ENCODE measurements at places on chromosomes 1 and 21. TPM values are rescaled to one million over a fixed set of nuclear protein-coding genes. Genes with fewer than 3 reads are reported as not detected.
A peak's percentile ranks its signal among the peaks of the same experiment; 100 is the strongest.

DNA sequence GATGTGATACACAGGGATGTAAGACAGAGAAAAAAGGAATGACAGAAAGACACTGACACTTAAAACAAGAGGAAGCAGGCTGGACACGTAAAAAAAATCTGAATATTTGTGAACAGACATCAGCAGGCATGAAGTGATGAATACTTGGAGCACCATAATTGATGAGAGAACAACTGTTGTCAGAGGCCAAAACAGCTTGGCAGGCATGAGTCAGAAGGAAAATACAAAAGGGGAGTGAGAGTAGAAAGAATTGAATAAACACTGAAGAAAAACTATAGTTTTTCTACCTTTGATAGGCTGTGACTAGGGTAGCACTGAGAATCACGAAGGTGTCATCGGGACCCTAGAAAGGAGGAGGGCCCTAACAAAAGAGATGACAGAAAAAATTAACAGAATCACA is 21.6 kb upstream of the GUCA2A start:
- no peak for DNase-seq

- no peak for DNase-seq
Measured at GRCh38 chr1:31038360-31038759, 27.2 kb downstream of the PUM1 start.

GRCh38 chr1:1683104-1683905 is 9.3 kb downstream of the SLC35E2B start:
- DNase-seq: no peak

DNA sequence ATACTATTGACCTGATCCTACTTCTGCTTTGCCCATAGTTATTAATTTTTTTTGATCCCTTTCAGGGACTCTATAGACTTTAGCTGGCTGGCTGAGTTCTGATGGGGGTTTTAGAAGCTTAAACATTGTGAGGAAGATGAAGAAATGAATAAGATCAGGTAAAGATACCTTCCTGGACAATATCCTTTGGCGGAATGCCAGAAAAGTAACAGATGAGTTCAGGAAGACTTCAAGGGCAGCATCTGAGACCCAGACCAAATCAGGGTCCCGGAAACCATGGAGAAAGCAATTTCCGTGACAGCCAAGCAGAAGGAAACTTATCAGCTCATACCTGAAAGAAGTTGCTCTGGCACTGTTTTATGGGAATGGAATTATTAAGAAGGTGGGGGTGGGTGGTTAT is 100.4 kb downstream of the XCL2 start:
- no peak for DNase-seq

DNA sequence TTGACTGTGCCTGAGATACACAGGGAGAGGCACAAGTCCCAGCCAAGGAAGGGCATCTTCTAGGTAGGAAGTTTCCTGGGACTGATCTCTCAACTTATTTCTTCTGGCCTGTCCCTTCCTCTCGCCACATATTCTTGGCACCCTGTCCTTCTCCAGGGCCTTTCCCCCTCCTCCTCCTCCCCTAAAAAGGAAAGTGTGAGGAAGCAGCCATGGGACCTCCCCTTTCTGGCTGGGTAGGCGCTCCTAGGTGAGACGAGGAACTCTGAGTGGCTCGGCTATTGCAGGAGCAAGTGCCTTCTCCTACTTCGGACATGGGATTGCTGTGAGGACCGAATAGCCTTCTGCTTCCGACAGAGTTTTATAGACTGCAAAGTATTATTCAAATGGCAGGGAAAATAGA is 15.5 kb upstream of the MTARC2 start:
- no peak for DNase-seq

GRCh38 chr1:209706622-209707021 is 2.0 kb downstream of the HSD11B1 start:
- DNase-seq: no peak

GRCh38 chr1:38721816-38722215 is 137.8 kb downstream of the RRAGC start:
- no peak for DNase-seq

DNA sequence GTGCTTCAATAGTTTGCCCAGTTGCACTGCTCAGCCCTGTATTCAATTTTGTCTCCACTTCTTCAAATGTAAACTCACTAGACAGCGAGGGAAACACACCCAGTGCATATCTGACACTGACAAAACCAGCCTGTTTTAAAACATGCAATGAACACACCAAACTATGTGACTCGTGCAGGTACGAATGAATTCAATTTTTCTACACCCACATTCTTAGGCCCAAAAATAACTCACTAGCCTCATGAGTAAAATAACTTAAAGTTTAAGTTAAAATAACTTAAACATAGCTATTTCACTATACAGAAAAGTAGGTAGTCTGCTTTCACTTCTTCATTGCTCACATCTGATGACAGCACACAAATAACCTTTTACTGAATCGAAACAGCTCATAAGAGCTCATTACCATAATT is 21.1 kb downstream of the TTC13 start:
- no peak for DNase-seq

DNA sequence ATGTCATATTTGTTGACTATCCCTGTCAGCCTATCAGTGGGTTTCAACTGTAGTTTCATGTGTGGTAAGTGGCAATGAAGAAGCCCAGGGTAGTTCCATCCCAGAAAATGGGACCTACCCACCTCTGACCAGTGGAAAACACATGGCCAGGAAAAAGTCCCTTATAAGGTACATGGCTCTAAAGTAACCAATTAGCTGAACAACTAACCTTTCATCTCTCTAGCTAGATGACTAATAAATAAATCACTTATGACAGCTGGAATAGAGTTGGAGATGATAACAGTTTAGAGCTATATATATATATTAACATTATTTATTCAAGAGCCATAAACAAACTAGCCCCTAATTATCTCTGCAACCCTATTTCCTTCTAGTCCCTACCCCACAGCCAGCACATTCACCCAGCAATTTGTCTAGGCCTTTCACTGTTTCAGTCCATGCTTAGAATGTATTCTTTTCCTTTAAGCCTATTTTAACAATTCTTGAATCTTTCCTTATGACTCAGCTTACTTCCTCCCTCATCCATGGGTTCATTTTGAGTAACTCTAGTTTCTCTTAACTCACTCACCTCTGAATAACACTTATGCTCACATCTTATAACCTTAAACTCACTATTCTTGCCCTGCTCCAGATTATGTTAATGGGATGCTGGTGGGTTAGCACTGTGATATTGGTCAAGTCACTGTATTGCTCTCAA is 83.7 kb downstream of the TNFSF18 start:
- DNase-seq: peak; percentile 80

DNA sequence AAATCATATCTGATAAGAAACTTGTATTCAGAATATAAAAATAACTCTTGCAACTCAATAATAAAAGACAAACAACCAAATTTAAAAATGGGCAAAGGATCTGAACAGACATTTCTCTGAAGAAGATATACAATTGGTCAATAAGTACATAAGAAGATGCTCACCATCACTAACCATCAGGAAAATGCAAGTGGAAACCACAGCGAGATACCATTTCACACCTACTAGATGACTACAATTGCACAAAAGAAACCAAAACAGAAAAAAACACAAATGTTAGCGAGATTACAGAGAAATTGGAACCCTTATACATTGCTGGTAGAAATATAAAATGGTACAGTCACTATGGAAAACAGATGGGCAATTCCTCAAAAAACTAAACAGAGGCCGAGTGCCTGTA is 11.5 kb upstream of the ZNF683 start:
- no peak for DNase-seq

- peak; percentile 76 for DNase-seq
Measured at GRCh38 chr1:70358921-70359564, 4.5 kb upstream of the ANKRD13C start.

- DNase-seq: no peak
Measured at GRCh38 chr1:65539266-65540131, 119.0 kb downstream of the LEPR start.

- DNase-seq: no peak
Measured at GRCh38 chr1:198287916-198288315, 131.1 kb downstream of the NEK7 start.

DNA sequence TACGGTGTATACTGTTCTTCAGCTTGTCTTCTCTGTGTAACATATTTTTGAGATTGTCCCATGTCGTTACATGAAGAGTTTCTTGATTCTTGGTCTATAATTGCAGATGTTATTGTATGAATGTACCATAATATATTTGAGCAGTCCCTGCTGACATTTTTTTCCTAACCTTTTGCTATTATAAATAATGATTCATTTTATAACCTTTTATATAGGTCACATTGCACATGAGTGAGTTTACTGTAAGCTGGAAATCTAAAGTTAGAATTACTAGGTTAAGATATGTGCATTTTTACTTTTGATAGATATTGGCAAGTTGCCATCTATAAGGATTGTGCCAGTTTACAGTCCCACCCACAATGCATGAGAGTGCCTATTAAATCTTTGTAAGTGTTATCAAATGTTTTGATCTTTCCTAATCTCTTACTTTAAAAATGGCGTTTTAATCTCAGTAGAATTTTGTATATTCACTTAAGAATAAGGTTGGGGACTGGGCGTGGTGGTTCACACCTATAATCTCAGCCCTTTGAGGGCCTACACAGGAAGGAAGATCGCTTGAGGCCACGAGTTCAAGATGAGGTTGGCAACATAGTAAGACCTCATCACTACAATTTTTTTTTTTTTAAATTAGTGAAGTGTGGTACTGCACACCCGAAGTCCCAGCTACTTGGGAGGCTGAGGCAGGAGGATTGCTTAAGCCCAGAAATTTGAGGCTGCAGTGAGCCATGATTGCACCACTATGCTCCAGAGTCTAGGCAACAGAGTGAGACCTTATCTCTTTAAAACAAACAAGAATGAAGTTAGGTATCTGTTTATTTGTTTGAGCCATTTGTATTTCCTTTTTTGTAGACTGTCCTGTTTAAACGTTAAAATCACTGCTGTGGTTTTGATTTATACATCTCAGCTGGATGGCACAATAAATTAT is 36.5 kb downstream of the ZMYM1 start:
- DNase-seq: no peak

- DNase-seq: peak; percentile 9
Measured at GRCh38 chr1:207789792-207790787, 38.2 kb downstream of the CD46 start.

DNA sequence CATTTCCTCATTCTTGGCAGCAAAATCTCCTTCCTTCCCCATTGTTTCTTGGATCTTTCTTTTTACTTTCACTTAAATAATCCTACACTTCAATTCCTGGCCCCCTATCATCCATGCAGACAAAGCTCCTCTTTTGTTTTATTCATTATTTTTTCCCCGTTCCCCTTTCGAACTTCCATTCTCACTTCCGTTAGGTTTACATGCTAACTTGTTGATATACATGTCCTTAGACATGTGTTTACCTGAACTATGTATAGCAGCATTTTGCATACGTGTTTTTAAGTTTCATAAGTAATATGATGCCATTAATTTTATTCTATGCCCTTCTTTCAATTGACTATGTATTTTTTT is 67.0 kb upstream of the LYST start:
- DNase-seq: no peak

DNA sequence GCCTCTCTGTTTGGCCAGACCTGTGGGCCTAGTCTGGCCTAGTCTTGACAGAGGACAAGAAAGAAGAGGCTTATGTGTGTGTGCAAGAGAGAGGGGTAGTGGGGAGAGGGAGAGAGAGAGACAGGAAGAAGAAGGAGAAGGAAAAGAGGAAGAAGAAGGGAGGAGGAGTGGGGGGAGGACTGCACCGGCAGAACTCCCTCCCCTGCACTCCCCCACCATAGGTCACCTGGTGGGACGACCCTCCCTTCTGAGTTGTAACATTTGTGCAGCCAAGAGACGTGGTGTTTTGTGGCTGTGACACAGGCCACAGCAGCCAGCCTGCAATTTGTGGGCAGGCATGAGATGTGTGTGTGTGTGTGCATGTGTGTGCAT is 4.3 kb downstream of the INAVA start:
- no peak for DNase-seq

DNA sequence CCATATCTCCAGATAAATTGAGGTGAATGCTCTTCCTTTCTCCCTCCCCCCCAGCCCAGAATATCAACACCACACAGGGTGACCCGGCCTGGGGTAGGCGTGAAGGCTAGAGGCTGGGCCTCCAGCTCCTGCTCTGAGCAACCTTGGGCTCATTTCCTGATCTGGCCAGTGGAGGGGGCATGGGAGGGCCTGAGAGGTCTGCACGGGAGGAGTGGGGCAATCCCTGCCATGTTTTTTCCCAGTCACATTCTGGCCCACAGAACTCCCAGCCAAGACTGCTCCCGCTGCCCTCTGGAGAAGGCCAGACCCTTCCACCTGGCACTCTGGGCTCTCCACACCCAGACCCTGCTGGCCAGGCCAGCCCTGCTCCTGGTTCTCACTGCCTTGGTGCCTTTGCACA is 3.9 kb downstream of the CLDN19 start:
- no peak for DNase-seq

- DNase-seq: peak; percentile 66
Measured at GRCh38 chr21:14741256-14741655, 195.1 kb upstream of the SAMSN1 start.

GRCh38 chr1:8625981-8626898 is 191.2 kb downstream of the RERE start:
- DNase-seq: peak; percentile 86

- DNase-seq: peak; percentile 83
Measured at GRCh38 chr1:54798769-54799641, 2.1 kb downstream of the TTC22 start.

GRCh38 chr1:92298213-92298572 is 594 bp downstream of the GLMN start:
- no peak for DNase-seq

GRCh38 chr1:13749543-13750341 is 49.8 kb downstream of the PRDM2 start:
- no peak for DNase-seq

GRCh38 chr1:204760757-204761156 is 75.2 kb upstream of the LRRN2 start:
- no peak for DNase-seq

DNA sequence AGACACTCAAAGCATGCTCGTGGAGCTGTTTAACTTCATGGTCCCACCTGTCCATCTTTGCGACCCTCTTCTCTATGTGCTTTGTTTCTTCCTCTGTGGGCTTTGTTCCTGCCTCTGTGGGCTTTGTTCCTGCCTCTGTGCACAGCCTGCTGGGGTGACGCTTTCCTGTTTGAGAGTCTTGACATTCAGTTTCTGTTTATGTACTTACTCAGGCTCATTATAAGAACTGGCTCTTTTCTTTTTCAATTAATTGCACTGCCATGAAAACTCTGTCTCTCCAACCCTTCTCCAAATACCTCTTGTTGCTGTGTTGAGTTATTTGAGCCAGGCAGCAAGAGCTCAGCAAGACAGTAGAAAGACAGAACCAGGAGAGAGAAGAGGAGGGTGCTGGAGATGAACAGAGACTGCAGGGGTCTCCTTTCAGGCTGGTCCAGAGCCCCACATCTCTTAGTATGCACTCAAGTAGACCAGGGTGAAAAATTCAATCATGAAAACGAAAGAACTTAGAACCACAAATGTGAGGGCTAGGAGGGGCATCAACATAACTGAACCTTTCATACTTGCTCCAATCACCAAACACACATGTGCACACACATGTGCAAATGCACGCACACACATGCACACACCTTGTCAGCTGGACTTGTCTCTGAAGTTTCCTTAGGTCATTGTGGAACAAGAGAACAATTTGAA is 88.3 kb upstream of the SGIP1 start:
- no peak for DNase-seq

CDK11A gene
- 19.5 TPM for total RNA-seq

IGSF21 gene
- total RNA-seq: not detected

LDLRAD1 gene
- not detected for total RNA-seq

PYHIN1 gene
- 0.11 TPM for total RNA-seq

DDOST gene
- total RNA-seq: 239 TPM

TSTD1 gene
- 98.1 TPM for total RNA-seq

OMA1 gene
- total RNA-seq: 17.2 TPM

CD244 gene
- total RNA-seq: not detected

TMEM82 gene
- not detected for total RNA-seq

SLC45A1 gene
- 0.42 TPM for total RNA-seq

FMO1 gene
- total RNA-seq: not detected

GLIS1 gene
- not detected for total RNA-seq

ZNF687 gene
- total RNA-seq: 17.6 TPM

CR2 gene
- total RNA-seq: not detected

P3H1 gene
- 30.4 TPM for total RNA-seq
